ENCODE measurements at places on chromosomes 3 and 15.

GRCh38 chr3:57855943-57856342 is 99.8 kb downstream of the SLMAP start:
- DNase-seq, result no peak

DNA sequence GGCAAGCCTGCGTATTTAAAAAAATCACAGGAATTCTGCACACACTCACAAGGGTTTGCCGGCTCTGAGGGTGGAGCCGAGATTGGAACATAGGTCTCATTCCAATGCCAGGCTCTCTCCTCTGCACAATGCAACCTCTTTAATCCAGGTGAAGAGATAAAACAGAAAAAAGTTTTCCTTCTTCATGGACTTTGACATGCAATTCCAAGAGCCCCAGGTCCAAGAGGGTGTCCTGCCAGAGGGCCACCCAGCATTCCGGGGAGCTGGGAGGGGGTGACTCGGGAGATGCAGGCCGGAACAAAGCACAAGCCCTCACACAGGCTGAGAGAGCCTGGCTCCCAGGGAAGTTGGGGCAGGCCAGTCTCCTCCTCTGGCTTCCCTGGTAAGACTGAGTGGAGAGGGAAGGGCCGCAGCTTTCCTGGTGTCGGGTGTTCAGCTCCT is 6.7 kb upstream of the SLC12A8 start:
- no peak for DNase-seq

DNA sequence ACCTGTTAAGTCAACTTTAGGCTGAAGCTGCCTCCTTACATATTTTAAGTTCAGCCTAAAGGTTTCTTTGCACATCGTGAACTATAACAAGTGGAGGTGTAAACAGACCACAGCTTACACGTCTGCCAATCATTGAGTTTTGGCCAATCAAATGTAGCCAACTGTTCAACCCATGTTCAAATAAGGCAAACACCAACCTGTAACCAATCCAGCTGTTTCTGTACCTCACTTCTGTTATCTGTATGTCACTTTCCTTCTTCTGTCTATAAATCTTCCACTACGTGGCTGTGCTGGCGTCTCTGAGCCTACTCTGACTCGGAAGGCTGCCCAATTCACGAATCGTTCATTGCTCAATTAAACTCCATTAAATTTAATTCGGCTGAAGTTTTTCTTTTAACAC is 356.0 kb downstream of the TBC1D5 start:
- no peak for DNase-seq

- DNase-seq, result no peak
Observed at GRCh38 chr3:65883613-65884012, 155.1 kb downstream of the MAGI1 start.

- DNase-seq, result no peak
Observed at GRCh38 chr15:66078196-66078928, 175.2 kb downstream of the MEGF11 start.

DNA sequence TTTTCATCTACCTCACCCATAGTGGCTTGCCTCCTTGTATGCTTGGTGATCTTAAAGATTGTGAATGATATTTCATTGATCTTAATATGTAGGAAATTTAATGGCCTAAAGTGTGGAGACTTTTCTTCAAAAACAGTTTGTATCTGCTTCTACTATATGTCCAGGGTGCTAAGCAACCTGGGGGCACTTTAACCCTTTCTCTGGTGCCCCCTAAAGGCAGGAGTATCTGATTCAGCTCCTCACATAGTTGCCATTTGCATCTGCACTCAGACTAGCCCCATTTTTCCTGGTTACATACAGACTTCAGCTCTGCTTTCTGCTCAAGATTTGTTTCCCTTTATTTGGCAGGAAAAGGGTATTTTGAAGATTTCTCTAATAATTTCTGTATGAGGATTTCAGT is 5.2 kb upstream of the PFN2 start:
- DNase-seq, result no peak

- no peak for DNase-seq
Observed at GRCh38 chr3:61776390-61776789, 215.0 kb downstream of the PTPRG start.

GRCh38 chr15:27865323-27865922 is 233.7 kb downstream of the OCA2 start:
- DNase-seq, result no peak

DNA sequence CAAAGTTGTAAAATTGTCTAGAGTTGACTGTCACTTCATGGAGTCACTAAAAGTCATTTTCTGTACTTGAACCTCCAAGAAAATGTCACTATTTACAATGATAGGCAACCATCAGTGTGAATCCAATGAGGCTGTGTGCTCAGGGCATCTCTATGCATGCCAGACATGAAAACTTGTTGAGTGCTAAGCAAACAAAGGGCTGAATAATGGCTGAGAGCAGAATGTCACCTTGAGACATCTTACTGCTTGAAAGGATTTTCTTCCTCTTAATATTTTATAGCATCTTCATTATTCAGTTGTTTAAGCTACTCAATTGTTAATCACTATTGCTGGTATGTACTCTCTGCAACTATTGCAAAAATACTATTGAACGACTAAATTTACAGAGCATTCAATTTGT is 184.7 kb downstream of the PLCH1 start:
- DNase-seq, result no peak

DNA sequence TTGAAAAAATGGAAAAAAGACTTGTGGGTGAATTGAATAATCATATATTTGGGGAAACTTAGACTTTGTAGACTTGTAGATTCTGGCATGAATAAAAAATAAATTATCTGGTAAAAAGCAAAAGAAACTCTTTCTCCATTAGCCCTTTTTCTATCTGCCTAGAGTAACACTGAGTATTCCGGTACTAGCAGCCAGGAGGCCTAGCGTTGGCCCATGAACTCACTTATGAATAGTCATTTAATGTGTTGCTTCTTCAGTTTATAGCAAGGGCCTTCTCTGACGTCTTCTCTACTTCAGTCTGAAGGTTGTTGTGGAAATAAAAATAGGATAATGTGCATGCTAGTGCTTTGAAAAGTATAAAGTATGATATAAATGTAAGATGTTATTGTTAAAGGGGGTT is 851.2 kb upstream of the NR2F2 start:
- DNase-seq, result no peak

- DNase-seq, result no peak
Observed at GRCh38 chr15:91611561-91612323, 241.8 kb upstream of the SLCO3A1 start.

Data from stimulated activated CD4-positive, alpha-beta T cell treated with anti-CD3 and anti-CD28 coated beads, TNF-alpha, amount 100 ng/mL, for 4 hours (primary cell).